Fibroblast of skin of back (primary cell): ENCODE measurements at places on chromosomes 11 and 22.
A peak's percentile ranks its signal among the peaks of the same experiment; 100 is the strongest.

GRCh38 chr22:35348026-35348590 is 32.8 kb upstream of the HMOX1 start:
- no peak for DNase-seq

DNA sequence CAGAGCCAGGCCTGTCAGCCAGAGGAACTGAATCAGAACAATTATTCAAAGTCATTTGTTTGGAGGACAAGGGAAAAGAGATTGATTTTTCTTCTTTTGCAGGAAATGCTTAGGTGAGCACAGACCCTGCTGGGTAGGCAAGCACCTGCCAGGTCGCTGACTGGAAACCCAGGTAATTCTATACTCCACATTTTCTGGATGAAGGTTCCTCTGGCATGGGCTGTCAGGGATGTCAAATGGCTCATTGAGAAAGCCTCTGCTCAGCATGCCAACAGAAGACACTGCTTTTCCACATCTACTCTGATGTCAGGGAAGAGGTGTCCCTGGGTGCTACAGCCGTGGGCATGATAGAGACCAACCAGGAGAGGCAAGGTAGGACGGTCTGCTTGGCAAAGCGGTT is 166.7 kb upstream of the SYN3 start:
- no peak for DNase-seq

DNA sequence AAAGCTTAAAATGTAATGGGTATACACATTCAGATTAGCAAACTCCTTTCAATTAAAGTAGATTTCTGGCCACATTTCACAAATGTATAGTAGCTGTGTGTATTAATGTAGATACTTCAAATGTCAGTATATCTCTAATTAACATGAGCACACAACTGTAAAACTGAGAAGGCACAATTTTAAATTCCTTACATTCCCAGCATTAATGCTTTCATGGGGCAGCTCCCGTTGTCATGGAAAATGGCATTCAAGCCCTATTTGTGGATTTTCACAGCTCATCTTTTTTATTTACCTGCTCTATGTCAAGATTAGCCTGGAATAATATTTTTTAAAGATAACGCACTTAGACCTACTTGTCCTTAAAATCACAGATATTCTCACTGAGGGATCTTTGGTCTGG is 113.6 kb upstream of the SOX6 start:
- DNase-seq, result peak; percentile 6

GRCh38 chr22:30869667-30870395 is 98.7 kb downstream of the MORC2 start:
- DNase-seq, result no peak

GRCh38 chr11:18704698-18705097 is 6.1 kb downstream of the TMEM86A start:
- DNase-seq, result no peak

GRCh38 chr11:5069272-5069671 is at the start of gene OR52E1:
TSS of gene OR52E1 (plus strand) at chr11:5069572.
- no peak for DNase-seq

- no peak for DNase-seq
Observed at GRCh38 chr11:94100253-94100652, 28.4 kb upstream of the PANX1 start.

DNA sequence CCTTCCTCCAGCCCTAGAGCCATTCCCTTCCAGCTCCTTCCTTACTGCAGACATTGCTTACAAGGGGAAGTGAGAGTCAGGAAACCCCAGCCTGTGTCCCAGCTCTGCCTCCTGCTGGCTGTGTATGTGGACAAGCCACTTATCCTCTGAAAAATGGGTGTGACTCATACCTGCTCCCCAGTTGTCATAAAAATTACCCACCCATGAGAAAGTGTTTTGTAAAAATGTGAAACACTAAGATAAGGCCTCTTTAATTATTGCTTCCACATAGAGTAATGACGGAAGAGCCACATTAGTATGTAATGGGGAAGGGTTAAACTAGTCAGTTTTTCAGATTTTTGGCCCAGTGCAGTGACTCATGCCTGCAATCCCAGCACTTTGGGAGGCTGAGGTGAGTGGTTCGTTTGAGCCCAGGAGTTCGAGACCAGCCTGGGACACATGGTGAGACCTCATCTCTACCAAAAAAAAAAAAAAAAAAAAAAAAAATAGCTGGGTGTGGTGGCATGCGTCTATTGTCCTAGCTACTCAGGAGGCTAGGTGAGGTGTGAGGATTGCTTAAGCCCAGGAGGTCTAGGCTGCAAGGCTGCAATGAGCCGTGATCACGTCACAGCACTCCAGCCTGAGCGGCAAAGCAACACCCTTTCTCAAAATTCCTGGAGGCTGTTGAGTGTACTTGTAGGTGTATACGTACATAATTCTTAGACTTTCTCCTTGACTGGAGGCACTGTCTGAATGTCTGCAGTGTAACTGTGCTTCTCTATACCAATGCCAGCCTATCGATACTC is 84.9 kb downstream of the CTTN start:
- DNase-seq, result peak; percentile 14

- no peak for DNase-seq
Observed at GRCh38 chr11:35088226-35088625, 50.7 kb upstream of the CD44 start.

DNA sequence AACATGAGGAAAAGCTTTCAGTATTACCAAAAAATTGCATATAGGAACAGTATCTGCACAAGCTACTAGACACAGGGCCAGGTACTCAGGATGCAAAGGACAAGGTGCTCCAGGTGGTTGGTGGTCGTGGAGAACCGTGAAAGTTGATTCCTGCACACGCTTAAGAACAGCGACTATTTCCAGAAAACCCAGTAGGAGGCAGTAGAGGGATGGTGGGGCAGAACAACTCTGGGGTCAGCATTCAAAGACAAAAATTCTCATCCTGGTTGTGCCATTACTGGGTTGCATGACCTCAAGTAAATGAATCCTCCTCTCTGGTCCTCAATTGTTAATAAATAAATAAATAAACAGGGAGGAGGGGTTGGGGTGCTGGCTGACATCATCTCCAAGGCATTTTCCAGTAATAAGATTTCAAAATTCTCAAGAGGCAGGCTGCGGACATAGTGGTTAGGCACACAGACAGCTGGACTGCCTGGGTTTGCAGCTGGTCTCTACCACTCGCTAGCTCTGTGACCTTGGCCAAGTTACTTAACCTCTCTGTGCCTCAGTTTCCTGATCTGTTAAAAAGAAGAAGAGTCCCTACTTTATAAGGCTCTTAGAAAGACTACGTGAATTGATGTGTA is 89.6 kb downstream of the ISX start:
- DNase-seq, result no peak

GRCh38 chr22:28381429-28382167 is 298.0 kb downstream of the TTC28 start:
- DNase-seq, result peak; percentile 72

- peak; percentile 5 for DNase-seq
Observed at GRCh38 chr22:33274214-33275072, 216.3 kb upstream of the SYN3 start.

DNA sequence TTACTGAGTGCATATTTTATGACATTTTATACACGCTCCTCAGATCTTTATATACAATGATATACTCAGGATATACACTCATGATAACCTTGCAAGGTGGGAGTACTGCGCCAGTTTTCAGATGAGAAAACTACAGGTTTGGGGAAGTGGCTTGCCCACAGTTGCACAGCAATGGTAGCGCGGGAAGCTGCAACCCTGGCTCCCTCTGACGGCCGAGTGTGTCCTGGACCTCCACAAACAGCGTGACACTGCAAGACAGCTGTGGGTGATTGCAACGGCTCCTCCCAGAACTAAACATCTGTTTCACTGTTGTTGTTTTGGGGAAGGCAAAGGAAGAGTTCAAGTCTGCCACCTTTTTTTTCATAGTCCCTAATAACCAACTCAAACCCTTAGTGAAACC is 47.0 kb downstream of the PACSIN2 start:
- peak; percentile 33 for DNase-seq

GRCh38 chr22:50153056-50153755 is 17.3 kb upstream of the PANX2 start:
- DNase-seq, result no peak

DNA sequence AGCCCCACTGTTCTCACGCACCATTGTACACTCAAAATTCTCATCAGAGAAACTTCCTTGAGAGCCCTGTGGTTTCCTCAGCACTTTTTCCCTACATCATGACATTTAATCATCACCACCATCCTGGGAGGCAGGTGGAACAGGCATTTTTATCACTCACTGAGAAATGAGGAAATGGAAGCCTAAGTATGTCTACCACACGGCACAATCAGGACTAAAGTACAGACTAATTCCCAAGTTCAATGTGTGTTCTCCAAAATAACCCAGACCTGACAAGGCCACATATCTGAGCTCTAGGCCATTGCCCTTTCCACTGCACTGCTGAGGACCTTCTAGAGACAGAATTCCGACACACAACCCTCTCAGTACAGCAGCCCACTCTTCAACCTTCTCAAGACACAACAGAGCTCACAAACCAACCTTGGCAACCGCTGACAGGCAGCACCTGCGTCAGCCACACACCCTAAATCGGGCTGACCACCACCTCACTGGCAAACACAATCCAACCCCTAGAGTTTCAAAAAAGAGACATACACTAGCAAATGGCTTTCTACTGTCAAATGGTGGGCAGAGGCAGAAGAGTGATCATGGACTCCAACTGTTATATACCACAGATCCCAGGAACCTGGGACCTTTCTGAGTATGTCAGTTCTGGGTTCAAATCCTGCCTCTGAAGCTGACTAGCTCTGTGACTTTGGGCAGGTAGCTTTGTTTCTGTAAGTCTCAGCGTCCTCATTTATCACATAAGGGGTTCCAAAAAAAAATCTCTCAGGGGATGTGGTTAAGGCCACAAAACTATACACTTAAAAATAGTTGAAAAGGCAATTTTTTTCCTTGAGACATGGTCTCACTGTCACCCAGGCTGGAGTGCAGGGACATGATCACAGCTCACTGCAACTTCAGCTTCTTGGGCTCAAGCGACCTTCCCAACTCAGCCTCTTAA is 16.3 kb downstream of the SMCO4 start:
- DNase-seq, result no peak

- no peak for DNase-seq
Observed at GRCh38 chr11:58647141-58647699, 24.8 kb downstream of the CNTF start.

GRCh38 chr11:65309006-65309405 is 5.7 kb upstream of the CDC42EP2 start:
- DNase-seq, result no peak

DNA sequence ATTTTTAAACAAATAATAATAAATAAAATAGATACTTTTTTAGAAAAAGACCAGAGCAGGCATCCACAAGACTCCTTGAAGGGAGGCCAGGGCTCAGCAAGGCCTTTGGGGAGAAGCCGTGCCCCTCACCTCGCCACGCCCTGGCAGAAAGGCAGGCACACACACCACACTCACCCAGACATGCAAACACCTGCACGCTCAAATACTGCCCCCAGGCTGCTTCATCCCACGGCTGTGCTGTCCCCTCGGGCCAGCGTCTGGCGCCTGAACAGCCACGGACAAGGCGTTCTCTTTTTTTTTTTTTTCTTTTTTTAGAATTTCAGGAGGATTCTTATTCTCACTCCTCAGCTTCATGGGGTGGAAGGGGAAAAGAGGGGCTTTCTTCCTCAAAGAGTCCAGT is 1.5 kb downstream of the FADS3 start:
- DNase-seq, result no peak

GRCh38 chr22:28017859-28018258 is 98.8 kb upstream of the PITPNB start:
- no peak for DNase-seq

DNA sequence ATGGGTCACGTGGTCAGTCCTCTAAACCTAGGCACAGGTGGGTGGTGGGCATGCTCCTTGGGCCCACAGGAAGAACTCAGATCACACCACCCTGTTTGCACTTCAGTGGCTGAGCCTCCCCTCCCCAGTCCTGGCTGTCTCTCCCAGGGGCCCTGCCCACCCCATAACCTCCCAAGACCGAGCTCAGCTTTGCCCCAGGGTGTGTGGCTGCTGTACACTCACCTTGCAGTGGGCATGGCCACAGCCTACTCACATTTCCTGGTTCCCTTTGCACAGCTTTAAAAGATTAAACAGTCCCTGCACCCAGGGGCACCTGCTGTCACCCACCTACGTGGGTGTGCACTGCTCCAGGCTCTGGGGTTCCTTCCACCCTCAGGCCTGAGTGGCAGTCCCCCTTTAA is 13.8 kb downstream of the TRIOBP start:
- no peak for DNase-seq

- DNase-seq, result no peak
Observed at GRCh38 chr22:17637490-17638181, 921 bp upstream of the BCL2L13 start.

- DNase-seq, result no peak
Observed at GRCh38 chr22:17350292-17350691, 19.0 kb upstream of the CECR2 start.

GRCh38 chr11:41404109-41404508 is 55.3 kb downstream of the LRRC4C start:
- DNase-seq, result no peak

- DNase-seq, result no peak
Observed at GRCh38 chr11:18791969-18792628, 501 bp upstream of the PTPN5 start.

DNA sequence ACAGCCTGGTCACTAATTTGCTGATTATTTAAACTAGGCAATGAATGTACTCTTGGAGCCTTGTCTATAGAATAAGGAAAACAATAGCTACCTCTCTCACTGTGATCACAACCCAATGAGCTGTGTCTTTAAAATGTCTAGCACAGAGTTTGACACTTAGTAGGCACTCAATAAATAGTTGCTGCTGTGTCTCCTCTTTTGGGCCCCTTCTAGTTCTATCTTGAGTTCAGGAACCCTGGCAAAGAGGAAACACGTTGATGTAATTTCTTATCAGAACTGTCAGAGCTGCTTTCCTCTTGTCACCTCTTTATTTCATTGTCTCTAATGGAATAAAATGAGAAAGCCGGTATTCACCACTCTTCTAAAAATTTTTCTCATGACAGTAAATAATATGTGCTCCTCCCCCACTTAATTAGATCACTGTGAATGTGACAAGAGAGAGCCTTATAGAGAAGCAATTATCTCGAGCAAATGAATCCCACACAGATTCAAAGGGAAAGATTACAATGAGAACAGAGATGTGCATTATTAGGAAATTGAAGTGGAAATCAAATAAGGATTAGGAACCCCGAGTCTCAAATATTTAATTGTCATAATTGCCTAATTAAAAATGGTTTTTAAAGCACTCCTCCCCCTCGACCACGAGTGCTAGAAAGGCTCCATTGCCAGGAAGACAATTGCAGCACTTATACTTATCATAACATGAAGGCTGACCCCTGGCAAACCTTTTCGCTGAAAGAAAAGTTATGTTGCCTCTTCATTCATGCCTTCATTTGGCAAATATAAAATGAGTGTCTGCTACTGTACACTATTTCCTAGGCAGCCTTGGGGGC is 175.0 kb upstream of the BDNF start:
- DNase-seq, result no peak
